ENCODE measurements at places on chromosomes 13 and 19.

DNA sequence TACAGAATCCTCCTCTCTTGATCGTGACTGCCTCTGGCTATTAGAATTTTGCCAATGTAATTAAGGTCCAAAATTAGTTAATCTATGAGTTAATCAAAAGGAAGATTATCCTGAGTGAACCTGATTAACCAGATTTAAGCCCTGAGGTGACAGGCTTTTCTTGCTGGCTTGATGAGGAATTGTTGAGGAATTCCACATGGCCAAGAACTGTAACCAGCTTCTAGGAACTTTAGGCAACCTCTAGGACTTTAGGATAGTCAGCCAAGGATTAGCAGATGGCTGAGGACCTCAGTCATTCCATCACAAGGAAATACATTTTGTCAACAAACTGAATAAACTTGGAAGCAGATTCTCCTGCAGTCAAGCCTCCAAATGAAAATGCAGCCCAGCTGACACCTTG, 84.8 kb downstream of the STOML3 start:
- DNase-seq = no peak

- no peak for DNase-seq
Measured at GRCh38 chr19:16944626-16945363, 56.0 kb downstream of the F2RL3 start.

GRCh38 chr13:67971291-67971690, 741.2 kb upstream of the PCDH9 start:
- DNase-seq = no peak

DNA sequence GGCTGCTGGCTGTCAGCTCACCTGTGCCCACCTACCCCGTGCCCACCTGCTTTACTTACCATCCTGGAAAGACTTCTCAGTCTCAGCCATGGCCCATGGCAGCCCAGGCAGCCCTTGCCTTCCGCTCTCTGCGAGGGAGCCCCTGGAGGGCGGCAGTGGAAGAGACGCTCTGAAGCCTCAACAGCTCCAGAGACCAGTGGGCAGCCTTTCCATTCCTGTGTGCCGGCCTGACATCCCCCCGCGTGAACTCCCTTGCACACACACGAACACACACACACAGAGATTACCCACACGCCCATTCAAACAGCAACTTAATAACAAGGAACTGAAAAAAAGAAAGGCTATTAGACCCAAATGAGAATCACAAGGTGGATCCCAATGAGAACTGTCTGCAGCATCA, 14.2 kb upstream of the RASA3 start:
- no peak for DNase-seq

DNA sequence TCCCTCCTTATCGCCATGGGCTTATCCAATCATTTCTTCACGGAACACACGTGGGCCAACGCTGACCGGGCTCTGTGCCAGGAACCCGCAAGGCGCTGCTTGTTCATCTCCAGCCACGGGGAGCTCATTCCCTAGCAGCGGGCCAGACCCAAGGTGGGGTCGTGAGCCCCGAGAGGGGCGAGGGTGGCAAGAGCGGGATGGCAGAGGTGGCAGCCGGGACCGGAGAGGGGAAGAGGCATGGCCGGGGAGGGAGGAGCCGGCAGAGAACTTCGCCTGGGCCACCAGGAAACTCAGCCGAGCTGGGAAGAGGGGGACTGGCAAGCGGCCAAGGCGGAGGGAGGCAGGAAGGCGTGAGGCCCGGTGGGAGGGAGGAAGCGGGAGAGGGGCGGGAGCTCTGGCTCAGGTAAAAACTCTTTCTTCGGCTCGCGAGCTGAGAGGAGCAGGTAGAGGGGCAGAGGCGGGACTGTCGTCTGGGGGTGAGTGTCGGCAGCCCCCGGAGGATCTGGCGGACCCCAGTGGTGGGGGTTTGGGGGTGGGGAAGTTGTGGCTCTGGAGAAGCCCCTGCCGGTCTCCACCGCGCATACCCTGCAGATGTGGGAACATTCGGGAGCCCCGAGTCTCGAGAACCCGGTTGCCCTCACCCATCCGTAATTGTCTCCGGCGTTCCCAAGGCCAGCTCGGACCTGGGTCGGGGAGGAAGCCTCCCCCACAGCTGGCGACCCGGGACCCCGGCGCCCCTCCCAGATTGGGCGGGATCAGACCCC, at the start of gene B3GNT3:
TSS of gene B3GNT3 (plus strand) at position 408 of the 764 bp plus-strand sequence. CDS start 12,670 bp downstream, outside the sequence.
- no peak for DNase-seq

DNA sequence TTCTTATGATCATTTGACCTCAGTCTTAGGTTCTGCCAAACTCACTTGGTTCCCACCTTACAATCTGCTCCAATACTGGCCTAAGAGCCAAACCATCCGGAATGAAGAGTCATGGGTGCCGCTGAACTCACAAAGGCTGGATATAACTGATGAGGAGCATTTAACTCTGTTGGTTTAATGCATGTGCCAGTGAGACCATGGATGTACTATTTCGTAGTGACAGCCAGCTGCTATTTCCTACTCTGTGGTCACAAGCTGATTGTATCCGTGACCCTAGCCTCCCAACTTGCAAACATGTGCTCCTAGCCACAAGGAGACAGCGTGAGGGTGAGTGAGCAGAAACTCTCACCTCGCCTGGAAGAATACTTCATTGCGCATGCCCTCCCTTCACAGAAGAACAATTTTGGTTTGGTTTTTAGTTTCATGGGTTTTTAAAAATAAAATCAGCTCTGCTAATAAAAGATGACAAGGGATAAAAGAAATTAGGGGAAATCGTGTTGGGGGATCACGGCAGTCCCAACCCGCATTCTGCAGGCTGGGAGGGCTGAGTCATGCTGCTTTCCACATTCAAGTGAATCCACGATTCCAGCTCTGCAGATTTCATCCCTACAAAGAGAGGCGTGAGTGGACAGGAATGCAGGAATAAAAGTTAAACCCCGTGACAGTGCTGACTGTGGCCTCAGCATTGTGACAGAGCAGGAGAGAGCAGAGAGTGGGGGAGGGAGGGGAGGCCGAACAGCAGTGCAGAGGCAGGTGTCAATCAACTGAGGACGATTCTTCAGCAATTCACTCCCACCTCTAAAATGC, 66.8 kb upstream of the RAP2A start:
- DNase-seq = no peak

GRCh38 chr19:18308948-18309325, 13.9 kb downstream of the LSM4 start:
- DNase-seq = no peak

DNA sequence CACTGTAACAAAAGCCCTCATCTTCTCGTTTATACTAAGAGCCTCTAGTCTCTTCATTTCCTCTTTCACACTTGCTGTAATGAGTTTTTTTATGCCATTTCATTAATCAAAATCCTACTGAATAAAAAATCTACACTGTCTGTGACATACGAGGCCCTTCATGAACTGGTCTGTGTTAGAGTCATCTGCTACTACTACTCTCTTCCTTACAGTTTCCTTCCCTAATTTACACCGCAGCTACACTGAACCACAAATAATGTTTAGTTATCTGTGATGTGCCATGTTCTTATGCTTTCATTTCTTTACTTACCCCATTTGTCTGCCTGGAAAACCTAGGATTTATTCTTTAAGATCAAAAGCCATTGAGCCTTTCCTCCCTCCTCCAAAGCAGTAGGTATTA, 16.0 kb downstream of the UFM1 start:
- no peak for DNase-seq

- DNase-seq = no peak
Measured at GRCh38 chr19:51980116-51980736, 6.4 kb downstream of the ZNF350 start.

- DNase-seq = no peak
Measured at GRCh38 chr13:76647550-76647949, 238.7 kb downstream of the KCTD12 start.
